AG09309 (cell line): ENCODE measurements at places on chromosomes 6 and 20.

GRCh38 chr6:118739696-118740353, 88.4 kb upstream of the CEP85L start:
- DNase-seq = no peak

- no peak for DNase-seq
These were observed 35.8 kb downstream of the SLC2A4RG start for GRCh38 chr20:63775096-63775978.

GRCh38 chr6:154257067-154257466, 99.5 kb downstream of the IPCEF1 start:
- no peak for DNase-seq

GRCh38 chr20:57503035-57503658, 21.8 kb downstream of the CTCFL start:
- no peak for DNase-seq

GRCh38 chr20:934186-934840, 18.2 kb upstream of the ANGPT4 start:
- no peak for DNase-seq

- DNase-seq = no peak
These were observed 36.8 kb downstream of the MANEA start for GRCh38 chr6:95614094-95614493.

DNA sequence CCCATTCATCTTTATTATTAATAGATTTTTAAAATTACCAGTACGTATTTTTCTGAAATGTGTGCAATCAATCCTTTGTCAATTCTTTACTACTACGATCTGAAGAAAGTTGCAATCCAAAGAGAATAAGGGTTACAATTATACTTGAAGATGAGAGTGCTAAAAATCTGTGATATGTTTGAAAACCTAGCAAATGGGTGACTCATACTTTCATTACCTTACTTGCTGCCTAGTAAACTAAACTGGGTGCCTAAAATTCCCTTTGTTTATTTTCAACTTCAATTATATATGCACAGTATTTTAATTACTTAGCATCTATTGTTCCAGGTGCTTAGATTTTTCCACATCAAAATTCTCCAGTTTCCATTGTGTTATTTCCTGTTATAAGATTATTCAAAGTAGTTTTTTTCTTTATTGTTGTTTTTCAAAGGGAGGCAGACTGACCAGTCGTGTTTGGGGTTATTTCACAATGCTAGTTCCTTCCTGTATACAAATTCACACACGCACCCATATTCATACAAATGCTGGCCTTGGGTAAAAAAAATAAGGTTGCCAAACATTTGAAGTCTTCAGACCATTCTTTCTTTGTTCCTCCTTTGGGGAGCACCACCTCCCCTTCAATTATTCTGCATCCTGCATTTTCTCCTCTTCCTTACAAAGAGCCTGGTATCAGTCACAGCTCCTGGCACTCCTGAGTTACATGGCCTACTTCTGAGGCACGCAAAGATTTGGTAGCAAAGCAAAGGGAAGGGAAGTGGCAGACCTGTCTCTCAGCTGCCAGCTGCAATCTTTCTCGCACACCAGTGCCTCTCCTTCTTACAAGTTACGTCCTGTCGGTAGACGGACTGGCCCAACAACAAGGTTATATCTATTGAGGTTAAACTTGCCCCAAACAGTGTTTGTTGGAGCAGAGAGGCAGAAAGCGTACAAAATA, 16.2 kb upstream of the FAM135A start:
- DNase-seq = no peak

- no peak for DNase-seq
These were observed 137.2 kb downstream of the DLL1 start for GRCh38 chr6:170153436-170154319.

- DNase-seq = no peak
These were observed 5.0 kb downstream of the GFRA4 start for GRCh38 chr20:3658019-3658715.

DNA sequence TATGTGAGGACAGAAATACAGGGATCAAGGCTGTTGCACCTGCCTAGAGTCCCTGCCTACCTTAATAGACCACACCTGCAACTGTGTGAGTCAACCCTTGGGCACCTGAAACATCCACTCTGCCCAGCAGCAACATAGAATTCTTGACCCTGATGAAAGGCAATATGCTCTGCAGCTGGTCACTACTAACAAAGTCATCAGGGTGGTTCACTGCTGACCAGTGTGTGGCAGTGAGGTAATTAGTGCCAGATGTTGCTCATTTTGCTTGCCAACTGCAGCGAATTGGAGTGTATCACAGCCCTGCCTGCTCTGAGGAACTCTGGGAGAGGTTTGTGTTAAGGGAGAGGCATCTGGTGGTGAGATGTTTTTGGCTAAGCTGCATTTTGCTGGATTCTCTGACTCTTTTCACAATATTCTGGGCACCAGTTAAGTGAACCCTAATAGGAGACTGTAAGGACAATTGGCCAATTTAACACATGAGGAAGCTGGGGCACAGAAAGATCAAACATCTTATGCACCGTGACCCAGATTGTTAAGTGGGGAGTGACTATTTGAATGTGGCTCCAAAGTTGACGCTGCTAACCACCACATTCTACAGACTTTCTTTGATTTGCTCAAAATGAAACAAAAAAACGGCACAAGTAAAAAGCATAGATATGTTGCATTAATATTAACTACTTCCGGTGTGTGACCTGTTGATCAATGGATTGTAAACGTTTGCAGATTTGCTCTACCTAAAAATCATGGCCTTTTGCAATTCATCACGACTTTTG, 61.9 kb upstream of the OPRM1 start:
- no peak for DNase-seq

GRCh38 chr6:139549561-139550070, 175.2 kb upstream of the CITED2 start:
- DNase-seq = no peak

DNA sequence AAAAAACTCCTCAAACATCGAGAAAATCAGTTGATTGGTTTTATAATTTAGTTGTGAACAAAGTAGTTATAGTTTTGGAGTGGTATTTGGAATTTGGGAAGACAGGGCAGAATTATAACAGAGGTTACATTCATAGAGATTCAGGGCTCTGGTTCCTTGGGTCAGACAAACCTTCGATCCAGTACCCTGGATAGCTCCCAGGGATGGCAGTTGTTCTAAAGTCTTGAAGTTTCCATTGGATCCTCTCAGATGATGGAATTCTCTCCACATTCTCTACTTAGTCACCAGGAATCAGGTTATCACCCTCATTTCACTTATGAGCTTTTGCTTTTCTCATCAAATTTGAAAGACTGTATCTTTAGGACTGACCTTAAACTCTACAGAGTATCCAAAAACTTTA, 285.1 kb downstream of the CENPW start:
- DNase-seq = no peak

- DNase-seq = no peak
These were observed 65.4 kb downstream of the BMP7 start for GRCh38 chr20:57200882-57201695.

DNA sequence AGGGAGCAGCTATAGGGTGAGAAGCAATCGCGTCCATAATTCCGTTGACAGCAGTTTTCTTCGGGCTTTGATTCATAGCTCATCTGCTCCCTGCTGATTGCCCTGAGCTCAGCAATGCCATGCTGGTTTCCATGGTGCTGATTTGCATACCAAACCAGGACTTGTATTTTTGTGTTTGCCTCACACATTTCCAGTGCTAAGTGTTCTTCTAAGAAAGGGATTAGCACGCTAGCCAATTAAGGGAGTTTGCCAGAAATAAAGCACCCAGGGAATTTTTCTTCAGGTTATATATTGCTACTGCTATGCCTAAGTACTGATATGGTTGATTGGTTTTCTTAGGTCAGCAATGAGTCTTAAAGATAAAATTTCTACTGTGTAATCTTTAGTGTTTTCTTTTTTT, 177.6 kb downstream of the PLCB1 start:
- DNase-seq = no peak

DNA sequence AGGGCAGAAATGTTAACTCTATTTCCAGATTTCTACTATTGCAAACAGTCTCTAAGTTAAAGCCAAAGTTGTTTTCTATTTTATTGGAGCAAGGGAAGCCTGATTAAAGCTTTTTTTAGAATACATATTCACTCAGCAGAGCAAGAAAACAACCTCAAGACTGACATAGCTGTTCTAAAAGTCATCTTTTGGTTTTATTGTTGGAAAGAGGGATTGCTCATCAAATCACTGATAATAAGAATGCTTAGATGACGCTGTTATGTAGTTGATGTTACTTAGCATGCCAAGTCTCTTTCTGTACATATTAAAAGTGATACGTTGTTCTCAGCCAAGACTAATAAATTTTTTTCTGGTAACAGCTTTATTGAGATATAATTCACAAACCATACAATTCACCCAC, 172.6 kb upstream of the LAMA2 start:
- peak; percentile 33 for DNase-seq

DNA sequence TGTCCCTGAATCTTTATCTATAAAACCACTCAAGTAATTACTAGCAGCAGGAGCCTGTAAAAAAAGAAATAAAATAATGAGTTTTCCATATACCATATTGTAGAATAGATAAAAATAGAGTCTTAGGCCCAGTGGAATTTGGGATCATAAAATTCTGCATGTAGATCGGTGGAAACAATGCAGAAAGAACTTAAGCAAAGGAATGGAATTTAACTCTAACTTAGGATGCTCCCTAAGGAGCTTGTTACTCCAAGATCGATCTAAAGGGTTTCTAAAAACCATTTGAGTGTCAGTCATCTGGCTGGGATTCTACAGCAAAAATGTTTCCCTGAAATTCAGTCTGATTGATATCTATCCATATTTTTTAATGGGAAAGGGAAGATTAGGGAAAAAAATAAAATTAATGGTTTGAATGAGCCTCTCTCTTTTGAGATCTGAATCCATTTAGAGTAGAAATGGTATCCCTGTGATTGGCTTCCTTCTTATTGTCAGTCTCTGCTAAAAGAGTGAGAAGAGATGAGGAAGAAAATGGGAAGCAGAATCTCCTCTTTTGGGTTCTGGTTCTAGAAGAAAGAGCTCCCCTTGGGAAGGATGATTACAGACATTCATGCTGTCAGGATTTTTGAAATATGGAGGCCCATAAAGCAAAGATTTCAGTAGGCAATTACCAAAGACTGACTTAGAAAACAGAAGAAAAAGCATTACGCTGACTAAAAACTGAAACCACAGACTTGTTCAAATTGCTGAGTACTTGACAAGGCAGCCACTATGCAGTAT, 564.3 kb upstream of the MARCKS start:
- DNase-seq = no peak

DNA sequence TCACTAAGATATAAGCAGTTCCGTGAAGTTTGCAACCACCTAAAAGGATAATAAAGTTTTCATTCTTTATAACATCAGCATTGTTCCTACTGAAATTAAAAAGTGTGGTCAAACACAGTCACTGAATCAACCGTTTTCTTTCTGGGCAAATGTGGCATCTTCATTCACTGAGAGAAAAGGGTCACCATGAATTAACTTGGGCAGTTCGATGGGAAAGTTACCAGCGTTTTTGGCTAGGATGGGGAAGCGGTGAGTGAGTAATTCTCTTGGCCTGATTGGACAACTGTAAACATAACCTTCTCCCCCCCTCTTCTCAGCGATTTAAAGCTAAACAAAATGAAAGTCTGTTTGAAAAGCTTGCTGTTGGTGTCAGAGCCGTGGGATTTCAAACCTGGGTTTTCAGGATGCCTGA, 181.8 kb downstream of the SASH1 start:
- no peak for DNase-seq

GRCh38 chr20:51759769-51760510, 8.2 kb downstream of the ATP9A start:
- no peak for DNase-seq
